Natural killer cell treated with Interleukin-12 subunit alpha and Interleukin-12 subunit beta and Interleukin-15 and Interleukin-18, amount 100 ng/mL, for 72 hours (primary cell): ENCODE measurements at places on chromosomes 7 and 10.
A peak's percentile ranks its signal among the peaks of the same experiment; 100 is the strongest.

- no peak for DNase-seq
Observed at GRCh38 chr7:113085781-113086390, 741 bp downstream of the GPR85 start.

DNA sequence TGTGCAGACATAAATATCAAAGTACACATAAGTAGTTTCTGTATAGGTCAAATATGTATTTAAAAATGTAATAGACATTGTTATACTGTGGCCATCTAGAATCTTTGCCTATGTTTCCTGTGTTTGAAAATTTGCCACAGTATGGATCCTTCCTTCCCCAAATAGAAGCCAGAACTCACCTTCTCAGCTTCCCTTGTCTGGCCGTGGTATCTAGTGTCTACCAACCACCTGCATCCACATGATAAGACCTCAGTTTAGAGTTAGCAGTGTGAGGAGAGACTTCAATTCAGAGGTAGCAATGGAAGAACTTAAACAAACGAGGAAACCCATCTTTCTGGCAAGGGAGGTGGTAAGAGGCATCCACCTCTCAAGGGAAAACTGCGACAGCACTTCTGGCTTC, 4.9 kb downstream of the TRDMT1 start:
- DNase-seq: no peak

DNA sequence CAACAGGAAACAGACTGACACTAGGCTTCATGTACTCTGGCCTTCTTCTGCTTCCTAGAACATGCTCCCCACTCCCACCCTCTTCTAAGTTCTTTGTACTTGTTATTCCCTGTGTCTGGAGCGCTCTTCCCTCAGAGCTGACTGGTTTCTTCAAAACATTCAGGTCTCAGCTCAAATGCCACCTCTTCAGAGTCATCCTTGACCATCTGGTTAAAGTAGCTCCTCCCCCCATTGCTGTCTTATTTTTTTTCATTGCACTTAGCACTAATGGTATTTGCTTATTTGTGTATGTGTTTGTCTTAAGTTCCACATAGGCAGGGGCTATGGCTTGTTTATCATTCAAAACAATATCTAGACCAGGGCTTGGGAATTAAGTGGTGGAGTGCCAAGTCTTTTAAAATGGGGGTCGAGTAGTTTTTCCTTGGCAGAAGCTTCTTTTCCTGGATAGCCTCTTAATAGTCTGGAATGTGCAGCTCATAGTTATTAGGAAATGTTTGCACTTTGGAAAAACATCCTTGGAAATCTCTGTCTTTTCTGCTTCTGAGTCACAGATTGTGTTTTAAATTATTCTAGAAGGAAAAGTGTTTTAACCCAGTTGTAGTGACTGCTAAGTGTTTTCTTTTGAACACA, 60.0 kb downstream of the RALA start:
- DNase-seq: no peak

DNA sequence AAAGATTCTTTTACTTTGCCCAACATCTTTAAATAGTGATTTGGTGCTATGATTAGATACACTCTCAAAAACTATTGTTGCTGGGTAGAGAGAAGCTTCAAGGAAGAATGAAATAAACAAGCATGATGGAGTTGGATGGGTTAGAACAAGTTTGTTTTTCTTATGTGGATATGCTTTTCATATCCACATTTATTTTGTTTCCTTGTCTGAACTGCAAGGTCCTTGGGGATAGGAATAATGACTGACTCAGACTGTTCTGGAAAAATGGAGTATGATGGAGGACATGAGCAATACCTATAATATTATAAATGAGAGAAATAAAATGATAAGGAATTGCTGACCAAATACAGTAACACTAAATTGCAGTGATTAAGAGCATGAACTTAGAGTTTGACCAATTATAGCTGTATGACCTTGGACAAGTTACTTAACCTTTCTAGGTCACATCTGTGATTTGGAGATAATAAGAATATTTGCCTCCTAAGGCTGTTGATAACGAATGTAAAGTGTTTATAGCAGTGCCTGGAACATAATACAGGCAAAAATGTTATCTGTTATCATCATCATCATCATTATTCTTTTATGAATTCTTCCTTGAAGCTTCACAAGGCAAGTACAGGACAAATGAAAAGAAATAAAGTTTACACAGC, 847.5 kb downstream of the LRMDA start:
- no peak for DNase-seq

GRCh38 chr7:43586251-43586900, 3.5 kb downstream of the STK17A start:
- no peak for DNase-seq

GRCh38 chr7:63080406-63080805, 918.2 kb upstream of the ZNF722 start:
- DNase-seq: no peak

DNA sequence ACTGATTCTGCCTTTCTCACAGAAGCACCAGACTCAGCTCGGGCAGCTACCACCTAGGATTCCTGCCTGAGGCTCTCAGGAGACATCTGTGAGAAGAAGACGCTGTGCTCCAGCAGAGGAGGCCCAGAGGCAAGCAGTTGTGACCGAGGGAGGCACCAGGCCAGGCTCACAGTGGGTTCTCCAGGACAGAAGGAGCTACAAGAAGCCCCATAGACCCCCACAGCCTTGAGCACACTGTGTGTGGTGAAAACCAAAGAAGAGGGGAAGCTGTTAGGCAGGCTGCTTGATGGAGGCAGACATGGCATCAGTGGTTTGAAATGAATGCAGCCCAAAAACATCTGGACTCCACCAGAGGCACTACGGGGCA, 198.8 kb downstream of the GRID1 start:
- DNase-seq: no peak

GRCh38 chr10:76311752-76312636, 880.6 kb downstream of the LRMDA start:
- no peak for DNase-seq

DNA sequence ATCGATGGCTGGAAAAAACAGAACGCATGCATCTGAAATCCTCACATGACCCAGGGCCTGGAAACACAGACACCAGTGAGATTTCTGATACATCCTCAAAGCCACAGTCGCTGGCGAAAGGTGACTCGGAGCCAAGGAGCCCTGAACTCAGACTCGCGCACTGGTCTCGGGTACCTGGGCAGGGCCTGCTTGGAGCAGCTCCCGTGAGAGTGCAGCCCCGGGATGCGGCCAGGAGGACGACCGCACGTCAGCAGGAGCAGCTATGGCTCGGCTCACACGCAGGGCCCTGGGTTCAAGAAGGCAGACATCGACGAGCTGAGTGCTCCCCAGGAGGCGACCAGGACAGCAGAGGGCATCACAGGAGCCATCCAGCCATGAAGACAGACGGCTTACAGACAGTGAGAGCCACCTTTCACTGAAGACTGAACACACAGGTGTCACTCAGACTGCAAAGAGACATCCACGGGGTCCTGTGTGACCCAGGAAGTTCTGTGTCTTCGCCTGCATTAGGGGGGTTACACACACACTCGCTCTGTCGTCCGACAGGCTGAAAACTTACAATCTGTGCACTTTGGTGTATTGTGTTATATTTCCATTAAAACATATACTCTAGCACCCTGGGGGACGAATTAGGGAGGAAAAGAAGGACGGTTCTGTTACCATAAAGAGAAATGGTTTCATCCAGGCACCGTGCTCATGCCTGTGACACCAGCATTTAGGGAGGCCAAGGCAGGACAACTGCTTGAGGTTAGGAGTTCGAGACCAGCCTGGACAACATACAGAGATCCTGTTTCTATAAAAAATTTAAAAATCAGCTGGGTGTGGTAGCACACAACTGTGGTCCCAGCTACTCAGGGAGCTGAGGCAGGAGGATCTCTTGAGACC, 227.7 kb downstream of the MAD1L1 start:
- peak; percentile 56 for DNase-seq

GRCh38 chr7:129184981-129185670, 3.3 kb upstream of the SMO start:
- no peak for DNase-seq

- DNase-seq: no peak
Observed at GRCh38 chr7:69108097-69108496, 490.2 kb upstream of the AUTS2 start.

DNA sequence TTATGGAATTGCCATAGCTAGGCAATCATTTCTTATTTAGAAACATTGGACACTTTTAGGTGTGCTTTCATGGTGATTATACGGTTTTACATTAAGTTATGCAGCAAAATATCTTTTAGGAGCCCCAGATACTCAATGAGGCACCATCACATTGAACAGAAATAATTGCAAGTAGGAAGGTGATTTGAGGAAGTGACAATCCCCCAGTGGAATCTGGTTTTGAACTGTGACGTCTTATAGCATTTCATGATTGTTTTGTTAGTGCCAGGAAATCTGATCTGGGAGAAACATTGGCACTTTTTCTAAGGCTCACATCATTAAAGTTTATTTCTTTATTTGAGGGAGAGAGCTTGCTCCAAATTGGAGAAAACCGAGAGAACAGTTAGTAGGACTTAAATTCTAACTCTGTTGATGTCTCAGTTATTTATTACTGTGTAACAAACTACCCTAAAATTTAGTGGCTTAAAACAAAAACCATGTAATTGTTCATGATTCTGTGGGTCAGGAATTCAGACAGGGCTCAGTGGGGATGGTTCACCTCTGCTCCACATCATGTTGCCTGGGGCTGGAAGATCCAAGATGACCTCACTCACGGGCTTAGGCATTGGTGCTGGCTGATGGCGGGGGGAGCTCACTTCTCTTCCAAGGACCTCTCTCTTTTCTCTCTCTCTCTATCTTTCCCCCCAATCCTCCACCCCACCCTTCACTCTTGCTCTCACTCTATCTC, 78.2 kb upstream of the STEAP1B start:
- no peak for DNase-seq

DNA sequence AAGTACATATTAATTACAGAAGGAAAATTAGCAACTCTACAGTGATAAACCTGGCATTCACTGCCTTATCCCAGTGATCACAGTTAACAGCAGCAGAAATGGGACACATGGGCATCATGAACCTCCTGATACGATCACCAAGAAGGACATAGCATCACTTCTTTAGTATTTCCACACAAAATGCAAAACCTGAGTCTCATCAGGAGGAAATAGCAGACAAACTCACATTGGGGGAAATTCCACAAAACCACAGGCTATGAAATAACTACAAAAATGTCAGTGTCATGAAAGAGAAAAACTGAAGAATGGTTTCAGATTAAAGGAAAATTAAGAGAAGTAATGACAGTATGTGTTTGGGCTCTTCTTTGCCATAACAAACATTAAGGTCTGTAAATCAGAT, 12.0 kb upstream of the PURB start:
- no peak for DNase-seq

DNA sequence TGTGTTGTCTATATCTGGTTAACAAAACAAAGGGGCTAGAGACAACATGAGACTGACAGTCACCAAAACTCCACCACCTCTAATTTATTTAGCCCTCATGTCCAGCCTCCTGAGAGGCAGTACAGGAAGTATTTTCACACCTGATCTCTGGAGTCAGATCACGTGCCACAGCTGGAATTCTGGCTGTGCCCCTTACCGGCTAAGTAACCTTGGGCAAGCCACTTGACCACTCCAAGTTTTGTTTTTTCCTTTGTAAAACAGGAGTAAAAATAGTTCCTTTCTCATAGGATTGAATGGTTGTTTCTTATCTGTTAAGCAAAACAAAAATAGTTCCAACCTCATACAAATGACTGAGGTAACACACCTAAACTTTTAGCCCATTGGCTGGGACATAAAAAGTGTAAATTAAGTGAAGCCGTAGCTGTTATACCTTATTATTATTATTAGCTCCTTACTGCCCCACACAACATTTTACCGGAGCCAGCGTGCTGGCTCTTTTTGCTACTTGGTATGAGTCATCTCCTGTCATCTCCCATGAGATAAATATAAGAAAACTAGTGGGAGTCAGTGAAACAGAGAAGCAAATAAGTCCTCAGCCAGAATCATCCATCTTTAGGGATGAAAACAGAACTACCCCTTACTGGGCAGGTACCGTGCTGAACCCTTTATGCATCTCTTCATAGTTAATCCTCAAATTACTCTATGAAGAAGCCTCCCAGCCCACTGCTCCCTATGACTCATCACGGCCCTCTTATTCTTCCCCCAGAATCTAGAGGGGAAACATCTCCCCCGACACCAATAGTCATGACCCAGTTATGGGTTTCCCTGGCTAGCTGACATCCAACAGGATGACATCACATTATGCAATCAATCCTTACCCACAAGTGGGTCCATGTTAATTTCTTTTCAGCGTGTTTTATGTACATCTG, 44.9 kb downstream of the PPP1R3C start:
- DNase-seq: no peak

- DNase-seq: no peak
Observed at GRCh38 chr10:51020200-51020599, 54.1 kb upstream of the PRKG1 start.

DNA sequence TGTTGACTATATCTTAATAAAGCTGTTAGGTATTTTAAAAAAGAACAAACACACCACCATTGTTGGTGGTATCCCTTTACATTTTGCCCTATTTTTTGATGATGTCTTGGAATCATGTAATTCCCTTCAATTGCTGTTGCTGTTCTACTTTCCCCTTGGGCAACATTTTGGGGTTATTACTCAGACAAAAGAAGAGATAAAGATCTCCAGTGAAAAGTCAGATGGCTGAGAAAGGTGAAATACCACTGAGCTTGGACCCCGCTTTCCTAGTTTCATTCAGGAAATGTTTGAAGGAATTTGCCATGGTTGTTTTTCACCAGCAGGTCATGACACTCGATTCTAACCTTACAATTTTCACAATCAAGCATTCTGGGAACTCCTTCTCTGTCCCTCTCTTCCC, 84.6 kb downstream of the MACC1 start:
- DNase-seq: no peak

- no peak for DNase-seq
Observed at GRCh38 chr10:111865550-111865949, 318.0 kb downstream of the GPAM start.

GRCh38 chr7:26153823-26154783, 2.1 kb downstream of the NFE2L3 start:
- no peak for DNase-seq

DNA sequence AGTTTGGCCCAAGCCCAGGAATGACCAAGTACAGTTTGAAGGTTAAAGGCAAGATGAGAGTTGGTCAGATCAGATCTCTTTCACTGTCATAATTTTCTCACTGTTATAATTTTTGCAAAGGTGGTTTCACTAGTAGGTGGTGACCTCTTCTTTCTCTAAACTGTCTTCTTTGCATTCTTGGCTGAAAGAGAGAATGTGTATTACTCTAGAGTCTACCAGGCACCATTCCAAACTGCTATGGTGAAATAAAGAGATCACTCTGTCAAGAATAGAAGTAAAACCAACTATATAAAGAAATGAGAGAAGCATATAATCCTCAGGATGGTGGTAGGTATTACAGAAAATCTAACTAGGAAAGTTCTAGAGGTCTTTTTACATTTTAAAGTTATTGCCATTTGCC, 72.7 kb downstream of the DYNC1I1 start:
- no peak for DNase-seq

- no peak for DNase-seq
Observed at GRCh38 chr10:28541717-28542365, 8.9 kb downstream of the WAC start.

- peak; percentile 46 for DNase-seq
Observed at GRCh38 chr10:78358351-78358750, 324.7 kb downstream of the RPS24 start.

- no peak for DNase-seq
Observed at GRCh38 chr7:157266272-157266671, 70.5 kb upstream of the DNAJB6 start.

- DNase-seq: no peak
Observed at GRCh38 chr10:34237898-34238455, 577.1 kb downstream of the PARD3 start.

- no peak for DNase-seq
Observed at GRCh38 chr7:5572439-5572838, 148.8 kb upstream of the TNRC18 start.

GRCh38 chr10:68330852-68331454, 911 bp upstream of the HNRNPH3 start:
- no peak for DNase-seq

GRCh38 chr7:23191022-23191421, 9.2 kb downstream of the NUP42 start:
- no peak for DNase-seq
